HEK293T (cell line): ENCODE measurements at places on chromosomes 3 and 15.

GRCh38 chr3:40621252-40621651 is 96.5 kb downstream of the ZNF621 start:
- no peak for DNase-seq

GRCh38 chr3:177482048-177482691 is 284.9 kb upstream of the TBL1XR1 start:
- DNase-seq = no peak

DNA sequence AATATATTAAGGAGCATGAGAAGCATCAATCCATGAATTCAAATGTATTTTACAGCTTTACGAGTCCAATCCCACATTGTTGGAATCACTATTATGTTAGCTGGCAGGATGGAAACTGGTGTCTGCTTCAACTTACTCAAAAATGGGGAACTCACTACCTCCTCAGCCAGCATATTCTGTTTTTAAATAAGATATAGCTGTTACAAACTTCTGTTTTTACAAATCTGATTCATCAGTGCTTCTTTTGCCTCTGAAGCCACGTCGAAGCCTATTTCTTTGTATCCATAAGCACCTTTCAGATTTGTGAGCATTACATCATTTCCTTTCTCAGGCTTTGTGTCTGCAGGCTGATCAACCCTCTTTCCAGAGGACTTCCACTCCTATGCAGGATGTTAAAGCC is 105.9 kb downstream of the TPRG1 start:
- no peak for DNase-seq

DNA sequence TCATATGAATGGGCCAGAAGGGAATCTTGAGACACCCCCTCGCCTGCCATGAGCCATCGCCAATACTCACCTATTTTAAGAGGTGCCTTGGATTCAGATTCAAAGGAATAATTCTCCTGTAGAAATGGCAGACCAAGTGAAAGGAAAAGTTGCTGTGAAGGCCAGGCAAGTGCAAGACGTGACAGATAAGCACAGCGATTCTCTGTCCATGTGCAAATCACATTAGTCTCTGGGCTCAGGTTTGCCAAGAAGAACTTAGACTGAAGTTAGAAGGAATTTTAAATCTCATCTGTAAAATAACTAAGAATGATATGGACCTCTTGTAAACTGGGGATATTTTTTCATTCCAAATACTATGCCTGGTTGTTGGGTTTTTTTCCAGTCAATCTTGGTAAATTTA is 173.6 kb downstream of the UACA start:
- no peak for DNase-seq
